Trophoblast cell (in vitro differentiated cells and primary cell): ENCODE measurements at places on chromosomes 2 and 18.

DNA sequence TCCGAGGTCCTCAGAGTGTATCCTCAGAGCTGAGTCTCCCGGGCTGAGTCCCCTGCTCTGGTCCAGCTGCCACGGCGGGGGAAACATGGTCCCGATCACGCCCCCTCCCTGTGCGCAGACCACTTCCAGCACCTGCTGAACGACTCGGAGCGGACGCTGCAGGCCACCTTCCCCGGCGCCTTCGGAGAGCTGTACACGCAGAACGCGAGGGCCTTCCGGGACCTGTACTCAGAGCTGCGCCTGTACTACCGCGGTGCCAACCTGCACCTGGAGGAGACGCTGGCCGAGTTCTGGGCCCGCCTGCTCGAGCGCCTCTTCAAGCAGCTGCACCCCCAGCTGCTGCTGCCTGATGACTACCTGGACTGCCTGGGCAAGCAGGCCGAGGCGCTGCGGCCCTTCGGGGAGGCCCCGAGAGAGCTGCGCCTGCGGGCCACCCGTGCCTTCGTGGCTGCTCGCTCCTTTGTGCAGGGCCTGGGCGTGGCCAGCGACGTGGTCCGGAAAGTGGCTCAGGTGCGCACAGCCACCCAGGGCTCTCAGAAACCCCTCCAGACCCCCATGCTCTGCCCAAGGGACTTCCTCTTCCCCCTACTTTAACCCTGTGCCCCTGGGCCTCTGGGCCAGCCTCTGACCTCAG lies 26.7 kb downstream of the GPC1 start:
- no peak for DNase-seq

DNA sequence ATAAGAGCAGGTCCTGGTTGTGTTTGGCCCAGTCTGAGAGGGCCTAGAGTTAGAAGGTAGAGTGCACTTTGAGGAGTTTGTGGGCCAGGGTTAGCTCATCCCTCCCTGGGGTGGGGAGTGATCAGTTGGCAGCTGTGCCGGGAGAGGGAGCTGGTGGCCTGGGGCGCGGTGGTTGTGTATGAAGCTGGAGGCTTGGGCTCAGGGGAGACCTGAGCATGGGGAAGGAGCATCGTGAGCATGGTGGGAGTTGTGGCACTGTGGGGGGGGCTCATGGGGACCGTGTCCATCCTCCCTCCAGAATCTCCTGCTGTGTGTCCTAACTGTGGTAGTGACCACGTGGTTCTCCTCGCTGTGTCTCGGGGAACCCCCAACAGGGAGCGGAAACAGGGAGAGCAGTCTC lies 13.6 kb downstream of the STK11IP start:
- DNase-seq, result no peak

GRCh38 chr2:86441882-86442641 lies 891 bp downstream of the KDM3A start:
- DNase-seq, result peak; percentile 51

DNA sequence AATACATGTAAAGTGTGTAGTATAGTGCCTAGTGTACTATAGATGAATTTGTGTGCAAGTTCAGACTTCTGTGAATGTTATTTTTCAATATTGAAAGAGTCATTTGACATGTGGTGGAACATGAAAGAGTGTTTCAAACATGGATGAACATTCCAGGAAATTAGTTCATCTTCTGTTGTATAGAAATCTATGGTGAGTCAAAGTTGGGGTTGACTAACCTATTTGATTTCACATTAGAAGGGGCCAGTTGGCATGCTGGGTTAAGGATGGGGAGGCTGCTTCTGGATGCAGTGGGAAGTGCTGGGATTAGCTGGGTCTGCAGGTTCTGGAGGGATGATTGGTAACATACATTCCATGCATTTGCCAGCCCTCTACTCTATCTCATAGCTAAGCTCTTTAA lies 50.6 kb downstream of the LYPD6B start:
- no peak for DNase-seq

- no peak for DNase-seq
Measured at GRCh38 chr18:42508683-42509296, 553.8 kb downstream of the PIK3C3 start.
